8988T (cell line): ENCODE measurements at places on chromosomes 2 and 18.

- no peak for DNase-seq
These were observed 300.4 kb downstream of the ZNF407 start for GRCh38 chr18:74897971-74898657.

- no peak for DNase-seq
These were observed 10.1 kb downstream of the MYO1B start for GRCh38 chr2:191255271-191255670.

- no peak for DNase-seq
These were observed 149.0 kb downstream of the IKZF2 start for GRCh38 chr2:213002383-213002782.

DNA sequence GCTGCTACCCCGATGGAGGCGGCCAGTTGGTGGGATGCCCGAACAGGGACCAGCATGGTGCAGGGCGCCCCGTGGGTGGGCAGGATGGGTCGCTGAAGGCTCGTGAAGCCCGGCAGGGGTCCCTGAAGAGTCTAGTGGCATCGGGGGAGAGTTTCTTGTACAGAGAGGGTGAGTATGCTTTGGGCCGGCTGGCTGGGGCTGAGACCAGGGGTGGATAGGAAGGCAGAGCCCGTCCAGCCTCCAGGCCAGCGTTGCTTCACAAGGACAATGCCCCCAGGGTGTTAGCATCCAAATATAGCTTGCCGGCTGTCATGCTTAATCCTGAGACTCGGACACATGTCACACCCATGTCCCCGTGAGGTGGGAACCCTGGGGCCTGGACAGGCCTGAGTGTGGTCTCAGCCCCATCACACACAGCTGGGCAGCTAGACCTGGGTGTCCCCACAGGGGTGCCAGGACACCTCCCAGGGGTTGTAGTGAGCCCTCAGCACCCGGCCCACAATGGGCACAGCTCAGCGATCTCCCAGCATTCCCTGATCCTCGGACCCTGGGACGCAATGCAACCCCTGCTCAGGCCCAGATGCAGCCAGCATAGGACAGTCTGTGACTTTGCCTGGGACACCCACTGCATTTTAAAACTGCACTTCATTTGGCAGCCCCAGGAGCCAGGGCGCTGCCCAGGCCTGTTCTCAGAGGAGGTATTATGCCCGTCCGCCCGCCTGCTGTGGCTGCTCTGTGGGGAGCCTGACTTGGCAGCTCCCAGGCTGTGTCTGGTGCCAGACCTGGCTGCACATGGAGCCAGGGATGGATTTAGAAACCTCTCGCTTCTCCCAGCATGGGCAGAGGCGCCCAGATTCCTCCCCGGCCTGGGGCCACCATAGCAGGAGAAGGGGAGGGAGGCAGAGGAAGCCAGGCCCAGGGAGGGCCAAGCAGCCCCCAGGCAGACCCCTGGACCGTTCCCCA, 36.4 kb downstream of the RAMP1 start:
- DNase-seq: no peak

DNA sequence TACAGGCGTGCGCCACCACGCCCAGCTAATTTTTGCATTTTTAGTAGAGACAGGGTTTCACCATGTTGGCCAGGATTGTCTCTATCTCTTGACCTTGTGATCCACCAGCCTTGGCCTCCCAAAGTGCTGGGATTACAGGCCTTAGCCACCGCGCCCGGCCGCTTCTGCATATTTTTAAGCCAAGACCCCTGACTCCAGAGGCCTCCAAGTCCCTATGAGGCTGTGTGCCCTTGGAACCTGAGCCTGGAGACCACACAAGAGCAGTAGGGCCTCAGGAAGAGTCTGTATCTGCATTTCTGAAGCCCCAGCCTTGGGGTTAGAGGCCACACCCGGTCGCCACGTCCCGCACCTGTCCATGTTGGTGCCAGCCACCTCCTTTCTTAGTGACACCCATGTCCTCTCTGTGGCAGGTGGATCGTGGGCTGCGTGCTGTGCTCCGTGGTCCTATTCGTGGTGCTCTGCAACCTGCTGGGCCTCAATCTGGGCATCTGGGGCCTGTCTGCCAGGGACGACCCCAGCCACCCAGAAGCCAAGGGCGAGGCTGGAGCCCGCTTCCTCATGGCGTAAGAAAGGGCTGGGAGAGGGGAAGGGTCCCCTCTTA, 5.3 kb downstream of the PROM2 start:
- DNase-seq: no peak

GRCh38 chr2:228669690-228670089, 488.2 kb upstream of the SPHKAP start:
- DNase-seq: no peak
